HCEC 1CT (cell line): ENCODE measurements at places on chromosomes 4 and X.
A peak's percentile ranks its signal among the peaks of the same experiment; 100 is the strongest.

GRCh38 chrX:31070057-31070468, 1.8 kb downstream of the FTHL17 start:
- DNase-seq: no peak

GRCh38 chr4:10105920-10106319, 10.7 kb downstream of the WDR1 start:
- no peak for DNase-seq

- DNase-seq: no peak
These were observed 43.3 kb downstream of the MTMR1 start for GRCh38 chrX:150736475-150736874.

DNA sequence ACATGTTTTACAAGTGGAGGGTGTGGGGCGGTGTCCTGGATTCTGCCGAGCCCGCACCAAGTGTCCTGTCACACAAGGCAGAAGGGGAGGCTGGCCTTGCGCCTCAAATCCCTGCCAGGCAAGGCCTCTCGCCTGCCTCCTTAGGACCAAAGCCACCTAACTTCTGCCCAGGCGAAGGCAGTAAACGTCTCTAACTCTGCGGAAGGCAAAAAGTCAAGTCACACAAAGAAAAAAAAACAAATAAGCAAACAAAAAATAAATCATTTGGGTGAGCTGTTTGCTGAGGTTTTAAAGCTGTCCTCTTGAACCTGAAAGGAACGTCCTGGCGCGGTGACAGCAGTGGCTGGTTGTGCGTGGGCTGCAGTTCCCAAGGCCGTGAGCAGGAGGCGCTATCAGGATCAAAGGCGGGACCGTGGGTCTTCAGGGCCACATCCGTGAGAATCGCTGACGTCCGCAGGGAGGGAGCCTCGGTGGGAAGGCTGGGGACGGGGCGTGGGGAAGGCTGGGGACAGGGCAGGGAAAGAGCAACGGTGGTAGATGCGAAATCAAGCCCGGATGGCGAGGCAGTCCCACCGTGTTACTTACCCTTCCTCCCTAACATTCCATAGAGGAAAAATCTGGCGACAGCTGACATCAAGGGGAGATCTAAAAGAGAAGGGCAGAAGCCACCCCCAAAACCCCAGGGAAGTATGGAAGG, 99.1 kb downstream of the TRAPPC11 start:
- no peak for DNase-seq

GRCh38 chrX:149830192-149830873, 48.6 kb downstream of the MAGEA9 start:
- no peak for DNase-seq

DNA sequence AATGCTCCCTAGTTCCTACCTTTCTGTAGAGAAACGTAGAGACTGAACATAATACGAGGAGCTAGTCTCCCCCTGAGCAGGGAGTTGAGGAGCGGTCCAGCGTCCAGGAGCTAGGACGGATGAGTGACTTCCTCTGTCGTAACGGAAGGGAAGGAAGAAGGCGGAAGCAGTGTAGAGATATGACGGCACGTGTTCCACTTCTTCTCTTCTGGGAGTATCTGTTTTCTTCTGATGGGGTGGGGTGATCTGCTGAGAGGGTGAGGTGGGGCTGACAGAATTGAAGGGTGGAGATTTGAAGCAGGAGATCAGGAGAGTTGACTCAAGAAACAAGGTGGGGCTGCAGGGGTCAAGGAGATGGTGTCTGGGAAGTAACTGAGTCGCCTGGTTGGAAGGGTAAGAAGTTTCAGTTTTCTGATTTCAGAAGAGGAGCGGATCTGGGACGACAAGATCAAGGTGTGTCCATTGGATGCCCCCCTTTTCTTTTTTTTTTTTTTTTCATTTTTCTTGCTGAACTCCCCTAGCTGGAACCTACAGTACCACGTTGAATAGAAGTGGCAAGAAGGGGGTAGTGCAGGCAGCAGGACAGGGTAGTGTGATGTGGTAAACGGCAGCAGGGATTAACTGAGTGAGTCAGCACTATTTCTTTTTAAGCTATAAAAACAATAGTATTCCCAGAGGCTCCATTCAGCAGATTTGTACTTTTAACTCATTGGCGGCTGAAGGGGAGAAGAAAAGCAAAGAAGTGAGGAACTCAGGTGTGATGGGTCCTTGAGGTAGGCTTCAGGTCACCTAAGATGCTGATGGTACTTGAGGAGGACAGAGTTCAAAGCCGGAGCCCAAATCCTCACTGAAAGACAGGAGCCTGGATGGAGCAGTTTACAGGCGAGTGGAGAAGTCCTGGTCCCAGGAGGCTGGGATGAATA, 50.8 kb upstream of the SETD7 start:
- DNase-seq: peak; percentile 61

- DNase-seq: no peak
These were observed 191.6 kb downstream of the DLG3 start for GRCh38 chrX:70636218-70636617.

- no peak for DNase-seq
These were observed 12.9 kb upstream of the NUDT9 start for GRCh38 chr4:87409420-87409939.

- no peak for DNase-seq
These were observed 876.0 kb downstream of the FSTL5 start for GRCh38 chr4:161287678-161288352.

DNA sequence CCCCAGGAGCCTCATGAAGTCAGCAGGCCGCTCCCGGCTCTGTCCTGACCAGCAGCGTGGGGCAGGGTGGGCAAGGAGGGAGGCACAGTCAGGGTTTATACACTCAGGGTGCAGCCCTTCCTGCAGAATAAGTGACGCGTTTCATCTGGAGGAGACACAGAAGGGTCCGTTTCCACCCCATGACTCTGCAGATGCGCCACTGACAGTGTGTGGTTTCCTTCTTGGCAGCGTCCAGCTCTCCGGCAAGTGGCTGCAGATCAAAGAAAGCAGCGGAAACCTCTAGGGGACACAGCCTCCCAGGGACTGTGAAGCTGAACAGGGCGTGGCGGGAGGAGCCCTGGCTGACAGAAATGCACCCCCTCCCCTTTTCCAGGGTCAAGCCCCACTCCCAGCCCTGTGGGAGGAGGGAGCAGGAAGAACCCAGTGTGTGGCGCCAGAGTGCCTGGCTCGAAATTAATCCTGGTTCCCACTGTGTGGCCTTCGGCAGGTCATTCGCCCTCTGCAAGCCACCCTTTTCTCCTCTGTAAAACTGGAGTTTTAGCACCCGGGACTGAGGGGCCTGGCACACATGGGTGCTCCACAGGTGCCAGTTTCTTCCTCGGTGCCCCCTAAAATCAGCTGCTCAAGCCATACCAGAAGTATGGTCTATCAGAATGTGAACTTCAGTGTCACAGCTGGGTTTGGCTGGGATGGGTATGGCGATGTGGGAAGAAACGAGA, 17.3 kb upstream of the TBC1D14 start:
- DNase-seq: no peak

DNA sequence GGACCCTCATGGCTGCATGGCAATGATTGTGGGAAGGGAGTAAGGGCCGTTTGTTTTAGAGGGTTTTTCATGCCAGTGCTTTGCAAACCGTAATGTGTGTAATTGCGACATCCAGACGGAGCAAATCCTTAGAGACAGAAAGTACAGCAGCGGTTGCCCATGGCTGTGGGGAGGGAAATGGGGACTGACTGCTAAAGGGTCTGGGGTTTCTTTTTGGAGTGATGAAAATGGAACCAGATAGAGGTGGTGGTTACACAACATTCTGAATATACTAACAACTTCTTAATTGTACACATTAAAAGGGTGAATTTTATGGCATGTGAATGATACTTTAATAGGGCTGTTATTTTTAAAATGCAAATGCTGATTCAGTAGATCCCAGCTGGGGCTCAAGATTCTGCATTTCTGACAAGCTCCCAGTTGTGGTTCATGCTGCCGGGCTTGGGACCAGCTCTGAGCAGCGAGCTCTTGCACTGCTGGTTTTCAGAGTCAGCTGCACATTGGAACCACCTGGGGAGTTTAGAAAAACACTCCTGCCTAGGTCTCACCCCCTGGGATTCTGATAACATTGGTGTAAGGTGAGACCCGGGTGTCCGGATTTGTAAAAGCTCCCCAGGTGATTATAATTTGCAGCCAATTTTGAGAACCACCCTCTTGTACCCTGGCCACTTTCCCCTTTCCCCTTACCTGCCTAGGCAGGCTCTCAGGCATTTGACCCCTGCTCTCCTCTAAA, 47.7 kb downstream of the PRPS1 start:
- DNase-seq: peak; percentile 46

GRCh38 chr4:183394166-183394951, 50.1 kb upstream of the CDKN2AIP start:
- DNase-seq: no peak

- DNase-seq: no peak
These were observed 11.1 kb upstream of the IRAK1 start for GRCh38 chrX:154030715-154031305.

DNA sequence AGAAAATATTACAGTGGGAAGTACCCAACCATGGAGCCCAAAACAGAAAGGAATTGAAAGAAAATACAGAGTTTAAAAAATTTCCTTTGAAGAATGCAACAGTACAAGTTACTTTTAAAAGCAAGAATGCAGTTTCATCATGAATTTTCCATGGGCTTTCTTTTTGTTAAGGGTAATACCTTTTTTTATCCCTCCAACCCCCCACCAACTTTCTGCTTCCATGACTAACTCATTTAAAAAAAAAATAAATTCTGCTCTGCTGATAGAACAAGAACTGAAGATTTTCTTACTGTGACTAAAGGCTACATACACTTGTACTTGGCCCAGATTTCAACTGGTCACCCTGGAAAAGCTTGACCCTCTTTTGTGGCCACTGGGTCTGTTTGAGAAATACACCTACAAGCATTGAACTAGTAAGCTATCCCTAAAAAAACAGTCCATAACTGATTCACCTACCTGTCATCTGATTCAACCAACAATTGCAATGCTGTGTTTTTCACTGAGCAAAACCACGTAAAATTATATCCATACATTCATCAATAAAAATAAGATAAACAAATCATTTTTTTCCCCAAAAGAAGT, 214.2 kb downstream of the NSUN7 start:
- DNase-seq: peak; percentile 14

- peak; percentile 49 for DNase-seq
These were observed 129.1 kb downstream of the COL4A6 start for GRCh38 chrX:108309144-108309543.

DNA sequence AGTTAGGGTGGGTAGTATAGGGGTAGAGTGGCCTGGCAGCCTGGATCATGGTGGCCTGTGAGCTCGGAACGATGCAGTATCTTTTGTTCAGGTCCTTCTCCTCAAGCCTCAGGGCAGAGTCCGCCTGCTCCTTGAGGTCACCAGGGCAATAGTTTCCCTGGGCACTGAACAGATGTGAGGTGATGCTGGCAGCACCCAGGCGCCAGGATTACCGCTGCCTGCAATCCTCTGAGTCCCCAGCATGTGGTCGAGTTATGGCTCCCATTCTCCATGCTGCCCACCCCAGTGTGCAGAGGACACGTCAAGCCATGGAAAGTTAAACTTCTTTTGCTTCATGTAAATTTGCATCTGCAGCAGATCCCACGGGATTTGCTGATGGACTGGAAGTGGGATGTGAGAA, 38.7 kb downstream of the NEIL3 start:
- DNase-seq: no peak

GRCh38 chr4:143230683-143231082, 46.0 kb downstream of the USP38 start:
- no peak for DNase-seq

GRCh38 chrX:13265549-13266132, 54.2 kb downstream of the ATXN3L start:
- DNase-seq: no peak

DNA sequence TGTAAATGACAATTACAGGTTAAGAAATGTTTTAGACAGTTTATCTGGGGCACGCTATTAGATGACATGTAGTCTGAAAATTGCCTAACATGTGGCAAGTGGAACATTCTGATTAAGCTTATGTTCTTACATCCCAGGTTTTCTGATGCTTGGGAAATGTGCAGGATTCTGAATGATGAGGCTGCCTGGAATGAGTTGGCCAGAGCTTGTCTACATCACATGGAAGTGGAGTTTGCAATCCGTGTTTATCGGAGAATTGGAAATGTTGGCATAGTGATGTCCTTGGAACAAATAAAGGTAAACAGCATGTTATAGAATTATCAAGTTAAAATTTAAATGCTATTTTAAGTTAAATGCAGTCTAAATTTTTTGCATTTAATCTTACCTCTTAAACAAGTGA, 49.3 kb downstream of the WDR19 start:
- no peak for DNase-seq

DNA sequence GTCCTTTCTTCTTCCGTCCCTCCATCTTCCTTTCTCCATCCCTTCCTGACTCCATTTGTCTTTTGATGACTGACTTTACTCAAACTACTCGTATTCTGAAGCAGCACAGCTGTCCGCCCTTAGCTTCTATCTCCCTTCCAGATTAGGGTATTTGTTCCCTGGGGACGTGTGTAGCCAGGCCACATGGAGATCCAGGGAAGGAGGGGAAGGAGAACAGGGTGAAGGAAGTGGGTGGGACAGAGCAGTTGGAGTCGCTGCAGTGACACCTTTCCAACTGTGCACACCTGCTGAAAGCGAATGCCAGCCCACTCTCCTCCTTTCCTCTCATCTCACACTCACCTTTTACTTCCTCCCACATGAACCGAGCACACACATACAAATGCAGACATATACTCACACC, 323.8 kb downstream of the DCTD start:
- no peak for DNase-seq

- DNase-seq: no peak
These were observed 333 bp downstream of the BOD1L1 start for GRCh38 chr4:13627178-13627605.

GRCh38 chr4:129179276-129179675, 83.3 kb downstream of the C4orf33 start:
- DNase-seq: no peak

- DNase-seq: no peak
These were observed 48.4 kb upstream of the MAP3K15 start for GRCh38 chrX:19563746-19564145.

DNA sequence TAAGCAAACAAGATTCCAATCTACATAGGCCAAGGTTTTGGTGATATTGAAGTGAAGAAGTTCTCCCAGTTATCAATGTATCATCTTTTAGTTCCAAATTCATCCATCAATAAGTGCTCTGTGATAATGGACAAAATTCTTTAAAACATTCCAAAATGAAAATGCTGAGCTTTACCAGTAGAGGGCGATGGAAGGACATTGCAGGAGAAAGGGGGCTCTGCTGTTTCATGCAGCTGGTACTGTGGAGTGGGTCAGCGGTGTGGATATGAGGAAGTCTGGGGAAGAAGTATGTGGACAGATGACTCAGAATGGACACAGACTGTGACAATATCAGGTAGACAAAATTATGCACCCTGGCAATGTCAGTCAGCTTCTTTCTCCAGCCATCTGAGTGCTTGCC, 46.6 kb upstream of the HS6ST2 start:
- no peak for DNase-seq

- DNase-seq: peak; percentile 47
These were observed 98.8 kb downstream of the CDS1 start for GRCh38 chr4:84681486-84682274.

DNA sequence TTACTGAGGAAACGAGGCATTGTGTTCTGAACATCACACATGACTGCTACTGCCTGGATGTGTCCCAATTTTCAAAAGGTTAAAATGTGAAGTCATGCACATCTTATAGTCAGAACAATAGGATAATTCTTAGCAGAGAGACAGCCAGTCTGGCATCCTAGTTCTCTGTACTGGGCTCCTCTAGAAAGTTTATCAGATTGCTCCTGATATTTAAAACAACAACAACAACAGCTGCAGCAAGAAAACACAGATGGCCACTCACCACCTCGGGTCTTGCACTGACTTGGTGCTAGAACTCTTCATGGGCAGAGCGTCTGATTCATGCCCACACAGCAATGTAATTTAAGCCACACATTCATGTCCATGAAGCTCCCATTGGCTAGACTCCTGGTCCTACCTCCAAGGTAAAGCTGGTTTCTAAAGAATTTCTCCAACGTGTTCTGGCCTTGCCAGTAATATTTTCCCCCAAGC, 33.3 kb upstream of the SLC2A9 start:
- DNase-seq: no peak
